GM12878 (cell line): ENCODE measurements at places on chromosomes 2 and 18.

GRCh38 chr2:6923319-6923718, 6.1 kb downstream of the RNF144A start:
- no peak for DNase-seq

DNA sequence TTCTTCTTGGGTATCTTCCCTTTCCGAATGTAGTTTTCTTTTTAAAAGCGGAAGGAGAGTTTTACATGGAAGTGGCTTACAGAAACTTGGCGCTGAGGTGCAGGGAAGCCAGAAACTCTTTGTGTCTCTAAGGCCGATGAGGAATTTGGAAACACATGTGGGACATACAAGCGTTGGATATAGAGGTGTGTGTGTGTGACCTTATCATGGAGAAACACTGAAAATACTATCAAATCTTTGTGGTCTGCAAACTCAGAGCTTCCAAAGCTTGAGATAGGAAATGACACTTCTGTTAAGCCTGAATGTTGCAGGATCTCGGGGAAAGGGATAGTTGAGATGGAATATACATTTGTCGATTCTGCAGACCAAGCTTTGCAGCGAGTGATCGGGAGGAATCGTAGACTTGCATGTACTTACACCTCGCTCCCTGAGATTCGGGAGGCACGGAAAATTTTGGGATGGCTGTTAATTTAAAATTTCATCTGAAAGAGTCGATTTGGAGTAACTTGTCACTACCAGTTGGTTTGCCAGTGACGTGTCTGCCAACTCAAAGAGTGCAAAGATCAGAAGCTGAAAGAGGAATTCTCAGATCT, 1.0 kb downstream of the NAB1 start:
- DNase-seq, result no peak

- no peak for DNase-seq
Observed at GRCh38 chr2:150478200-150478974, 9.1 kb downstream of the RND3 start.

DNA sequence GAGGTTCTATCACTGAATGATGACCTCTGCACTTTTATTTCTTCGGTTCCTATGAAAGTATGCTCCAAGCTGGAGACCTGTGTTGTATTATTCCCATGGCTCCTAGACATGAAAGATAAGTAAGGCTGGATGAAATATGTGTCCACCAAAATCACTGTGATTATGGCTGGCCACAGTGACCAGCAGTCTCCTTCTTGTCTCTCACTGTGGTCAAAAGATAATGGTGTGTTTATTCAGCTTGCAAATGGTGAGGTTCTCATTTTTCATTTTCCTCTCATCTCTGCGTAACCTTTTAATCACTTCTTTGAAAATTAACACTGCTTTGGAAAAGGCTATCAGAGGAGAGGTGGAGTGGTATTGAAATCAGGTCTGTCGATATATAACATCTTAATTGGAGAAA, 107.8 kb upstream of the DAPL1 start:
- no peak for DNase-seq

DNA sequence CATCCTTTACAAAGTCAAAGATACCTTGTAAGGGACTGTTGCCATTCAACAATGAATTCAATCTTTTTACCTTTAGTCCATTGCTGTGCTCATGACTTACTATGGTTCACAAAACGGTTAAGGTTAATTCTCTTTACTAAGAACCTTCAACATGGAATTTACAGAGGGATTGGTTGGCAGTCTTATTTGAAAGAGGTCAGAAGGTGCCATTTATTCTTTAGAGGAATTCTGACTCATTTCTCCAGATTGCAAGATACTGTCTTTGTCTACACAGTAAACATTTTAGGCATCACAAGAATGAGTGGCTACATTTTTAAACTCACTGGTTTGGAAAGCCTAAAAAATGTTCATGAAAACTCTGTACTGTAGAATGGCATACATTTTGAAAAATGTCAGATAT, 17.4 kb downstream of the KCNH7 start:
- DNase-seq, result no peak

GRCh38 chr2:19609266-19609665, 250.8 kb upstream of the OSR1 start:
- DNase-seq, result no peak

GRCh38 chr2:11174222-11174621, 19.0 kb downstream of the SLC66A3 start:
- DNase-seq, result no peak

- no peak for DNase-seq
Observed at GRCh38 chr2:163909411-163910080, 173.7 kb upstream of the FIGN start.

DNA sequence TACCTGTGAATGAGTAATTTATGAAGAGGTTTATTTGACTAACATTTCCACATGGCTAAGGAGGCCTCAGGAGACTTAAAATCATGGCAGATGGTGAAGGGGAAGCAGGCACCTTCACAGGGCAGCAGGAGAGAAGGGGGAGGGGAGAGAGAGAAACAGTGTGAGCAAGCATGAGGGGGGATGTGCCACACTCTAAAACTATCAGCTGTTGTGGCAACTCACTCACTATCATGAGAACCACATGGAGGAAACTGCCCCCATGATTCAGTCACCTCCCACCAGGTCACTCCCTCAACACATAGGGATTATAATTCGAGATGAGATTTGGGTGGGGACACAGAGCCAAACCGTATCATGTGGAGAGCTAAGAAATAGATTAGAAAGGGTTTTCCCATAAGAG, 309.0 kb downstream of the RDH14 start:
- no peak for DNase-seq

DNA sequence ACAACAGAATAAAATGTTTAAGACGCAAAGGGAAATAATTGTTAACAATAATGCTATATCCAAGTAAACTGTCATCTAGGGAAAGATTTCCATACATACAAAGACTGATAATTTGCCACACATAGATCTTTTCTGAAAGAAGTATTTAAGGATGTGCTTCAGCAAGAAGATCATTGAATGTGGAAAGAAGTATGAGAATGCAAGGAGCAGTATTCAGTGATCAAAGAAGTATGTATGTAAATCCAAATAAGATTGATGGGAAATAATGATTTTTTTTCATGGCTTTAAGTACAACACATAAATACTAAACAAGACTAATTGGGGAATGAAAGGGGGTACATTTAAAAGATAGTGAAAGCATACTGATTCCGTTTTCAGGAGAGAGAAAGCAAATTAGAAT, 410.4 kb upstream of the HS6ST1 start:
- DNase-seq, result no peak

DNA sequence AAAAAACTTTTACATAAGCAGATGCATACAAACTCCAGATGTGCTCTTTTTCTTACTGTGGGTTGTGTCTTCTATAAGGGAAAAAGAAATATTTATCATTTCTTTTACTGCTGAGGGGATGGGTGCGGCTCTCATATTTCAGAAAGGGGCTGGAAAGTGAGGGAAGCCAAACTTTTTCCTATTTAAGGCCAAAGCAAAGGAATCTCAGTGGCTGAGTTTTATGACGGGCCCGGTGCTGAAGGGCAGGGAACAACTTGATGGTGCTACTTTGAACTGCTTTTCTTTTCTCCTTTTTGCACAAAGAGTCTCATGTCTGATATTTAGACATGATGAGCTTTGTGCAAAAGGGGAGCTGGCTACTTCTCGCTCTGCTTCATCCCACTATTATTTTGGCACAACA, at the start of gene COL3A1:
Gene COL3A1 (plus strand): TSS at position 210 of the 400 bp plus-strand sequence. CDS start 117 bp downstream, at position 327.
- no peak for DNase-seq

DNA sequence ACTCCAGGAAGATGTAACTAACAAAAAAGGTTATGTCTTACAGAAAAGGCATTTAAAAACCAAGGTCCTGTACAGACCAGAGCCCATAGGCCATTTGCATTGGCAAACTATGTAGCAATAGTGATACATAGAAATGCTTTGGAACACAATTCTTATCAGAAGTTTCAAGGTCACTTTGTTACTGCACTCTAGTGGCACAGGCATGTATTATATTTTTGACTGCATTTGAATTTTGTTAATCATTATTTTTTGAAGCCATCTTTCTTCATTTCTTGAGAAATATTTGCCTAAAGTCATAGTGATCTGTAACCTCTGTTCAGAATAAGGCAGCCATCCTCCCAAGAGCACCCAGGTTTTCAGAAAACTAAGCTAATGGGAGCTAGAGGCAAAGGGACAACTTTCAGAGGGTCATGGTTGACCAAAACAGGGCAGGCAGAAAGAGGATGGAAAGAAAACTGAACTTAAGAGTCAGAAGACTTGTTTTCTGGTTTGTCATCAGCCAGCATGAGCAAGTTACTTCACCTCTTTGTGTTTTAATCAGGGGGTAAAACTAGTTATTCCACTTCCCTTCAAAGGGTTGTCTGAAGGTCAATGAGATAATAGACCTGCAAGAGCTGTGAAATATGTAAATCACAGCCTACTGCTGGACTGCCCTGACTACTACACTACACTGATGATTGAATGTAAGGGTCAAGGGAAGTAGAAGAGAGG, 41.5 kb downstream of the SLC38A11 start:
- DNase-seq, result no peak

GRCh38 chr2:136025057-136025973, 39.9 kb upstream of the DARS1 start:
- DNase-seq, result no peak
